ENCODE measurements at places on chromosomes 5 and 9. TPM values are rescaled to one million over a fixed set of nuclear protein-coding genes. Genes with fewer than 3 reads are reported as not detected.
A peak's percentile ranks its signal among the peaks of the same experiment; 100 is the strongest.

TOPORS gene
- total RNA-seq, result 15.4 TPM

- H3K27ac ChIP-seq, result no peak overlapping the region
- no peak overlapping the region for H3K4me3 ChIP-seq
- H3K27me3 ChIP-seq, result no peaks in the 10 kb centered on the region
- H3K36me3 ChIP-seq, result no peaks in the 10 kb centered on the region
- DNase-seq, result no peak
Measured at GRCh38 chr9:101791938-101792337, 53.5 kb upstream of the GRIN3A start.

- H3K4me3 ChIP-seq, result no peak overlapping the region
- H3K36me3 ChIP-seq, result no peaks in the 10 kb centered on the region
- H3K4me1 ChIP-seq, result no peaks in the 10 kb centered on the region
- H3K27ac ChIP-seq, result no peak overlapping the region
- no peaks in the 10 kb centered on the region for H3K27me3 ChIP-seq
Measured at GRCh38 chr5:90293931-90294330, 115.6 kb downstream of the CETN3 start.

GRCh38 chr5:75550597-75550996, 38.9 kb downstream of the POLK start:
- H3K36me3 ChIP-seq, result no peaks in the 10 kb centered on the region
- no peak for DNase-seq
- no peak overlapping the region for H3K4me3 ChIP-seq
- H3K4me1 ChIP-seq, result no peaks in the 10 kb centered on the region
- H3K27me3 ChIP-seq, result no peaks in the 10 kb centered on the region
- H3K27ac ChIP-seq, result no peak overlapping the region

DNA sequence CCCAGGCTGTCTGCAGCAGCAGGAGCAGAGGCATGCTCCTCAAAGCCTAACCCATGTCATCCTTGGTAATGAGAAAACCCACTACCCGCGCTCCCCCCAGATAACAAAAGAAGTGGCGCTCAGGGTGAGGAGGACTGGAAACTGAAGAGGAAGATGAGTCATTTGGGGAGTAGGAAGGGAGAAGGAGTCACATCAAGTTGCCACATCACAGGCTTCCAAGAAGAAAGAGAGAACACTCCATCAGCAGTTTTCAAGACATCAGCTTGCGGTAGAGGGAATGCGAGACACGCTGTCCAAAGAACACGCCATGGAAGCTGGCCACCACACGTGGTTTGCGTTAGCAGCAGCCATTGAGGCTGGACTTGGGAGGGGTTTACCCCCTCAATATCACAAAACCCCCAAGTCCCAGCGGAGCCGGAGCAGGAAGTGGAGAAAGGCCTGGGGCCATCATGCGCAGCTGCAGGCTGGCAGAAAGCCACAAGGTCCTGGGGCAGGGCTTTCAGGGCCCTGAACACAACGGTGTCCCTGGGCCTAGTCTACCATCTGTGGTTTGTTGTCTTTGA, 41.5 kb downstream of the SH3PXD2B start:
- H3K27ac ChIP-seq, result peak overlapping the region; percentile 80
- H3K27me3 ChIP-seq, result no peaks in the 10 kb centered on the region
- DNase-seq, result peak; percentile 24
- H3K4me3 ChIP-seq, result no peak overlapping the region
- no peaks in the 10 kb centered on the region for H3K36me3 ChIP-seq

- H3K36me3 ChIP-seq, result no peaks in the 10 kb centered on the region
- H3K27me3 ChIP-seq, result no peaks in the 10 kb centered on the region
- no peak overlapping the region for H3K4me3 ChIP-seq
- peaks cover 10% of the 10 kb centered on the region for H3K4me1 ChIP-seq
Measured at GRCh38 chr5:54717459-54717858, 199.9 kb downstream of the SNX18 start.

- H3K36me3 ChIP-seq, result no peaks in the 10 kb centered on the region
- H3K27me3 ChIP-seq, result no peaks in the 10 kb centered on the region
- no peak overlapping the region for H3K4me3 ChIP-seq
- H3K4me1 ChIP-seq, result no peaks in the 10 kb centered on the region
Measured at GRCh38 chr5:88899096-88899737, 16.2 kb upstream of the MEF2C start.

DNA sequence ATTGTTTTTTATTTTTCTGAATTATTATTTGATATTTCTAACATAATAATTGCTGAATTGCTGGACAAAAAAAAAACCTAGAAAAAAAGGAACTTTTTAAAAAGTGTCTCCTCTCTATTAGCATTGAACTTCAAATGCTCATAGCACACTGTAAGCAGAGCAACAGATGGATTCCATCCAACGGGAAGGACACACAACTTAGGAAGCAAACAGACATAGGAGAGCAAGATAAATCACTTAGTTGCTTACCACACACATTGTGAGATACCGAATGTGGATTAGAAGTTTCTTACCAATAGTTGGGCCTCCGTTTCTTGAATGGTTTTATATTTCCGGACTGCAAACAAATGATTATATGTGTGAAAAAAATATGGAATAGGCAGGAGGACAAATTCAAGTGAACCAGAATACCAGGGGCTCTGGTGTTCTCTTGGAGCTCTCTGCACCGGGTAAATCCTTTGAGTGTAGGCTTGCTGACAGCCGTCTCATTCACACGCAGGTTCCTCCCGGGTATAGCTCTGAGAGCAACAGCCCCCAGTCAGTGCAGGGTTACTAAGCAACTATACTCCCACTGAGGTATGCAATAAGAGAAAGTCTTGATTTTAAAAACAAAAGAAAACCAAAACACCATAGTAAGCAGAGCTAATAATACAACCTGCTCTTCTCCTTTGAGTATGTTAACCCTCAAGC, 217.6 kb downstream of the TMEM167A start:
- DNase-seq, result no peak
- H3K27me3 ChIP-seq, result no peaks in the 10 kb centered on the region
- H3K36me3 ChIP-seq, result no peaks in the 10 kb centered on the region

- H3K36me3 ChIP-seq, result no peaks in the 10 kb centered on the region
- DNase-seq, result no peak
- H3K4me1 ChIP-seq, result peaks cover 25% of the 10 kb centered on the region
- H3K27ac ChIP-seq, result no peak overlapping the region
- no peaks in the 10 kb centered on the region for H3K27me3 ChIP-seq
Measured at GRCh38 chr9:136697146-136697820, 10.0 kb upstream of the AGPAT2 start.

DNA sequence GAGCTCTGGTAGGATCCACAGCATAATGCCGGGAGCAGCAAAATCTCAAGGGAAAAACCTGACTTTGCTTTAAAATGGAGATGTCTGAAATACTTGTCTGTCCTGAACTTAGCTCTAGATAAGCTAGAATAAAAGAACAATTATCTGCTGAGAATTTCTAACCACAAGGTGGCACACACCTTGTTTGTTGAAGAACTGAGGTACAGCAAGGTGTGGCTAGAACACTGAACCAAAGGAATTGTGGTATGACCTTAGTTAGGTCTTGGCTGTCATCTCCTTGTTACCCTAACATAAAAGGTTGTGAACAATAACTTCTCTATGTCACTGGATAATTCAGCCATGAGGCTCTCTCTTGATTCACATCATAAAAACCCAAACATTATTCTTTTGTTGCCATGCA, 72.3 kb upstream of the ANXA1 start:
- no peak for DNase-seq
- H3K27ac ChIP-seq, result no peak overlapping the region
- H3K4me3 ChIP-seq, result no peak overlapping the region
- H3K27me3 ChIP-seq, result no peaks in the 10 kb centered on the region

All from esophagus squamous epithelium (tissue), 5 donors.